T-helper 2 cell treated with Interferon-gamma antibody and Interleukin-4, amounts not matched to agents 100 ng/mL and 5 ng/mL, for 36 hours (primary cell): ENCODE measurements at places on chromosomes 3 and 15. TPM values are rescaled to one million over a fixed set of nuclear protein-coding genes. Genes with fewer than 3 reads are reported as not detected.

The NANOGP8 gene
- not detected in 2 replicates for total RNA-seq

The SLC6A11 gene
- not detected in 2 replicates for total RNA-seq

The NMNAT3 gene
- total RNA-seq: 0.41 and 0.80 TPM in 2 replicates

The BBX gene
- total RNA-seq: 28.0 and 33.3 TPM in 2 replicates

The CFAP100 gene
- total RNA-seq: not detected in 2 replicates

The STAB1 gene
- 0.05 and 0.09 TPM in 2 replicates for total RNA-seq

The CLRN1 gene
- total RNA-seq: not detected in 2 replicates

The SLC35G2 gene
- total RNA-seq: 0.34 and 0.48 TPM in 2 replicates

The ACKR2 gene
- total RNA-seq: 1.00 and 1.3 TPM in 2 replicates

The P2RY14 gene
- total RNA-seq: 0.48 and 0.57 TPM in 2 replicates

The RPN1 gene
- 214 and 216 TPM in 2 replicates for total RNA-seq

The LOXL1 gene
- 0.70 TPM in 2 replicates for total RNA-seq

The RHCG gene
- not detected in 2 replicates for total RNA-seq

The TICRR gene
- total RNA-seq: 19.6 and 20.9 TPM in 2 replicates

The NTRK3 gene
- not detected in 2 replicates for total RNA-seq

The CEMIP gene
- total RNA-seq: 0.91 TPM in 2 replicates

The TTLL13 gene
- total RNA-seq: 0.34 and 1.1 TPM in 2 replicates

The CCDC39 gene
- not detected in 2 replicates for total RNA-seq

The PAK6 gene
- total RNA-seq: 0.43 and 0.64 TPM in 2 replicates

The CERS3 gene
- 0.45 and 0.57 TPM in 2 replicates for total RNA-seq

The PP2D1 gene
- total RNA-seq: not detected in 2 replicates

The GOLGA8G gene
- total RNA-seq: 0.05 TPM in 1 of 2 replicates, not detected in the other
